ENCODE measurements at places on chromosomes 6 and 20. TPM values are rescaled to one million over a fixed set of nuclear protein-coding genes. Genes with fewer than 3 reads are reported as not detected.

Gene GRIK2
- polyA plus RNA-seq: 14.2 TPM

Gene STMN3
- polyA plus RNA-seq: 36.7 TPM

- DNase-seq: no peak
These were observed 556.0 kb upstream of the GJE1 start for GRCh38 chr6:141576751-141577150.

DNA sequence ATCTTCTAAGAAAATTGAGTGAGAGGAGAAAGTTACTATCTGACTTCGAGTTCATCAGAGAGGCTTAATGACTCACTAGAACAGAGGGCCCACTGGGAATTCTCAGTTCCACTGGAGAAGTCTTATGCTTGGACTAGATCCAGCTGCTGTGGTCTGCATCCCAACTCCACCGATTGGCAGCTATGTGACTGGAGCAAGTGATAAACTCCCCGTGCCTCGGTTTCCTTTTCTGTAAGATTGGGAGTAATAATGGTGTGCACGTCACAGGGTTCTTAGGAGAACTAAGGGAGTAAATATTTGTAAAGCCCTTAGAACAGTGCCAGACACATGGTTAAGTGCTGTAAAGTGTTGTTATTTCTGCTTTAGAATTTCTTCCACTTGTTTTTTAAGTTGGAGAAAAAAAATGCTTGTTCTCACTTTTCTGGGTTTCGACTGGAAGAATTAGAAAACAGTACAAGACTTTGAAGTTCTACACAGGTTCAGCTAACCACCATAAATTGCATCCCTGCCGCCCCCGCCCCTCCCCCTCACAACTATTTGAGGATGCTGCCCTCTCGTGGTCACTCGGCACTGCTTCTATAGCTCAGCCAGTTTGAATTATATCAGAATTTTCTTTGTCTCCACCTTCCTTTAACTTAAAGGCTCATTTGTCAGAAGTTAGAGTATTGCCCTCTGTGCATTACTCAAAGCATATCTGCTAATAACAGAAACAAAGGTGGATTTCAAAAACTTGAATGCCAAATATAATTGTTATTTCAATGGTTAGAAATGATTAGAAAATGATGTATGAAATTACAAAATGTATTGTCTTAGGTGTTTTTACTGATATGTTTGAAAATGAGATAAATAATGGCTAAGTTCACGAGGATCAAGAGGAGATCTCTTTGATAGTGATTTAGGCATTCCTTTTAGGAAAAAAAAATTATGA lies 95.0 kb upstream of the IFNGR1 start:
- DNase-seq: peak; percentile 58

GRCh38 chr6:19602434-19603013 lies 234.6 kb upstream of the ID4 start:
- no peak for DNase-seq

GRCh38 chr6:69179681-69180080 lies 544.6 kb downstream of the ADGRB3 start:
- DNase-seq: no peak

- no peak for DNase-seq
These were observed 31.8 kb upstream of the BLCAP start for GRCh38 chr20:37559312-37560027.

DNA sequence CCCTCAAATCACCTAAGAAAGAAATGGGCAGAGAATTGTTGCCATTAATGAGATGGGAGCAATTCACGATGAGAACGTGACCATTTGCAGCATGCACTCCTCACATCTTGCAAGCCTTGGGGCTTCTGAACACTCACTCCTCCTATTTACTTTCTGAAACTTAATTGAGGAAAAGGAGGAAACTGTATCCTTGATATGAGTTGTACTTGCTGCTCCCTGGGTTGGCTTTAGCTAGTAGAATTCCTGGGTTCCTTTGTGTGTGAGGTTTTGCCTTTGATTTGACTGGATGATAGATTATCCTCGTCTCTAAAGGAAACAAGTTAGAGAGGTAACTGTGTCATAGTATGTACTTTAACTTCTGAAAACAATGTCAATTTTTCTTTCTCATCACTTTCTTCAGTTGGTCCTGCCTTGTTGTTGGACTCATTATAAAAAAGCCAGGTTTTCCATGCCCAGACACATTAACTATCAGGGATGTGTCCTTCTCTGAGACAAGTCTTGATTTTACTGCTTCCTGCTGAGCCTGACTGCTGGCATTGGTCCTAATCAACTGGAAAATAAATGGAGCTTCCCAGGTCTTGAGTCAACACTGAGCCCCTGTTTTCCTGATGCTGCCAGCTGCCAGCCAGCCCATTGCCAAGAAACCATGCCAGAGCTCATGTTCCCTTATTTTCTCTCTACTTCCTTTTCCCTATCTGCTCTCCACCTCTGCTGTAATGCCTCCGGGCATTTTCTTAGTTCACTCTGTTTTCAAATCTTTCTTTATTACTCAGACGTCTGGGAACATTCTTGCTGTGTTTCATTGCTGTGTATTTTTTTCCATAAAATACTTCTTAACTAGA lies 6.0 kb upstream of the MRAP2 start:
- no peak for DNase-seq
